ENCODE measurements at places on chromosomes 6 and 20.
A peak's percentile ranks its signal among the peaks of the same experiment; 100 is the strongest.

DNA sequence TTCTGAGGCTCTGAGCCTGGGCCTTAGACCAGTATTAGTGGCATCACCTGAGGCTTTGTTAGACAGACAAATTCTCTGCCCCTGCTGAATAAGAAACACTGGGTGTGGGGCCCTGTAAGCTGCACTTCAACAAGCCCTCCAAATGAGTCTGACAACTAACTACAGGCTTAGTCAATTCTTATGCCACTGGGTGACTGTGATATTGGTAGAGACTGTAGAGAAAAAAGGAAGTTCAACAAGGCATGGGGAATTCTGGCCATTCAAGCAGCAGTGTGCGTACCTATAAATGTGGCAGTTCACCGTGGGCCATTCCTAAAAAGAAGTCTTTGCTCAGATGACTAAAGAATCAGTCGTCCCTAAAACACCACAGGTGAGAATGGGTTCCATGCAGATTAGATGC, 82.7 kb downstream of the MDN1 start:
- DNase-seq, result peak; percentile 2

DNA sequence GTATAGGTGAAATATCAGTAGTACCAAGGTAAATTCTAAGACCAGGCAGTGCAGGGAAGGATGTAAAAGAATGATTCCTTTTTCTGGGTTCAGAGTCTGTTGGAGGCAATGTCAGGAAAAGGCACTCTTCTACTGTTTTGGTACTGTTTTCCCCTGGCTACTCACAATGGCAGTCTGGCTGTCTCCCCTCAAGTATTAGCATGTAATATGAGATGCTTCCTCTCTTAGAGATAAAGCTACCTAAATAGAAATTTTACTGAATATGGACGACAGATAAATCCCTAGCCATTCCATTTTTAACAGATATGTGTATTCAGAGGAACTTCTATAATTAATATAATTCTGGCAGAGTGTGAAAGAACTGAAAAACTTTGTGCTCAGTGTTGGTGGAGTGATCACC, 3.5 kb downstream of the RNF8 start:
- no peak for DNase-seq

GRCh38 chr6:30836957-30837356, 47.4 kb upstream of the DDR1 start:
- DNase-seq, result no peak

DNA sequence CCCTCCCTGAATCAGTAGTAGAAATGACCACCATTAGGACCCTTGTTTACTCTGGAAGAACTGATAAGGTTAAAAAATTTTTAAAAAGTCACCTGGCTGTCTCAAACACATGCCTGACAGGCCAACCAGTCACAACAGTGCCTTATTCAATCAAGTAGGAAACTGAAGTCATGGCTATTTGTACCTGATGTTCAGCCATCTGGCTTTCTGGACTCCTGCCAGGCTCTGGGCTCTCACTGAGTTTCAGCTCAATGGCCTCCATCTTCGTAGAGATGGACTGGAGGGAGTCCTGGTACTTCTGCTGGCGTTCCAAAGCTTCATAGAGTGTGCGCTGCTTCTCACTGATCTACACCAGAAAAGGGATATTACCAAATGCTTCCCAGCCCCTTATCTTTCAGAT, 343.8 kb downstream of the SYNE1 start:
- DNase-seq, result no peak

GRCh38 chr6:129609635-129610034, 100.3 kb downstream of the ARHGAP18 start:
- DNase-seq, result no peak

GRCh38 chr6:1958257-1958656, 287.1 kb downstream of the GMDS start:
- DNase-seq, result peak; percentile 57

DNA sequence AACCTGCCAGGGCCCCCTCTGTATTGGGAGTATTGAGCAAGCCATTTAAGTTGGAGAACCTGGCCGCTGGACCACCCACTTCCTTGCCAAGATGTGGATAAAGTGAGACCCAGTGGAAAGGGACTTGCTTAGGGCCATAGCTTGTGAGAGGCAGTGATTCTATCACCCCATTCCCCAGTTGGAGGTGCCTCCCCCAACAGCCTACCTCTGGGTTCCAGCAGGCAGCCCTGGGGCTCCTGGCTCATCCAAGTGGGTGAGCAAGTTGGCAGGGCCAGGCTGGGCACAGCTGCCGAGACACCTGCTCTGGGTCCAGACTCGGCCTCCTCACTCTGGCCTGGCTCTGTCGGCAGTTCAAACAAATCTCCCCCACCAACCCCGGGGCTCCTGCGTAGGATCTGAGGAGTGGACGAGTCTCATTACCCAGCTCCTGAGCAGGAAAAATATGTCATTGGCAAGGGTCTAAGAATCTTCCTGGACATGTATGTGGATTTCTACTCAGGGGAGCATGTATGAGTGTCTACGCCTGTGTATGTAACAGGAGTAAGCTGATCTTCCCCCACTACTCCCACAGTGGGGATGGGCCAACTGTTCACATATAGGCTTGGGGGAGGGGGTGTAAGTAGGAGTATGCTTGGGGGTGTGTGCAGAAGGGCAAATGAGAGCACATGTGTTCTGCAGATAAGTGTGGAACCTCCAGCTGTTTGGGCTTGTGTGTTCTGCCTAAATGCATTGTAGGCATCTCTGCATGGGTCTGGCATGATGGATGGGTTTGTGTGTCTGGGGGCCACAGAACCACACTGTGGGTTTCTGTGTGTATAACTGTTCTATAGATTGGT, 1.9 kb downstream of the ID1 start:
- DNase-seq, result no peak

- no peak for DNase-seq
These were observed 13.3 kb upstream of the DNAJC5 start for GRCh38 chr20:63881451-63882226.

- DNase-seq, result no peak
These were observed 30.3 kb downstream of the HACE1 start for GRCh38 chr6:104829183-104829958.

GRCh38 chr20:9258901-9259300, 190.0 kb downstream of the PLCB4 start:
- DNase-seq, result peak; percentile 11

- DNase-seq, result no peak
These were observed 98.6 kb upstream of the RIN2 start for GRCh38 chr20:19659448-19659847.

DNA sequence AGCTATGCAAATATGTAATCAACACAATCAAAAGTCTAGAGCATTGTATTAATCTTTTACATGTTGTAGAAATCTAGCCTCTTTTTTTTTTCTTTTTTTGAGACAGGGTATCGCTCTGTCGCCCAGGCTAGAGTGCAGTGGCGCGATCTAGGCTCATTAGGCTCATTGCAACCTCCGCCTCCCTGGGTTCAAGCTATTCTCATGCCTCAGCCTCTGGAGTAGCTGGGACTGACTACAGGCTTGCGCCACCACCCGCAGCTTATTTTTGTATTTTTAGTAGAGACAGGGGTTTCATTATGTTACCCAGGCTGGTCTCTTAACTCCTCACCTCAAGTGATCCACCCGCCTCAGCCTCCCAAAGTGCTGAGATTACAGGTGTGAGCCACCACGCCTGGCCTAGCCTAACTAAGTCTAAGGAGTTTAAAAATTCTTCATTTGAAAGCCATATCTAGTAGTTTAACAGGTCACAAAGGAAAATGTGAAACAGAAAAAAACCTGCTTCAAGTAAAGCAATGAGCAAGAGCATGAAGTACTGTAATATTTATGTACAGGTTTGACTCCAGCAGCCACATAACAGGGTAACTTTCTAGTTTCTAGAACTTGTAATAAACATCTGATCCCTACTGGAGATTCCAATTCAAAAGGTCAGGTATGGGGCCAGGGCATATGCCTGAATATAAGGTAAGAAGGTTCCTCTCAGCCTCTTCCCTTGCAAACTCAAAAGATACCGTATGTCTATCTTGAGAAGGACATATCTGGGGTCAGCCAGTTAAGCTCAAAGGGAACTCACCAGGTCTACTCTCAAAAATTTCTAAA, 4.4 kb downstream of the CPNE1 start:
- no peak for DNase-seq

DNA sequence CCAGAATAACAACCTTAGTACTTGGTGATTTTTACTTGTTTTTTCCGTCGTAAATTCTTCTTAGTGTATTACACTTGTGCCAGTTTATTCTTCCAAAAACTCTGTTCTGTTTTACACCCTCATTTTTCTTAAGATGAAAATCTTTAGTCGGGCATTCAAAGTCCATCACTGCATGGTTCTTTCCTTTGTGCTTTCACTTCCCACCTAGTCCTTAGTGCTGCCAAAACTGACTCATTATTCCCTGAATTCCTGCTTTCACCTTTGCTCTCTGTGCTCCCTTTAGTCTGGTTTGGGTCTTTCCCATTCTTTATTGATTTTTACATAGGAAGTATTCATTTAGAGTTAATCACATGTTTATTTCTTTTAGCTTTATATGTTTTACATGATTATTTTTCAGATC, 3.3 kb downstream of the TRMT11 start:
- no peak for DNase-seq

DNA sequence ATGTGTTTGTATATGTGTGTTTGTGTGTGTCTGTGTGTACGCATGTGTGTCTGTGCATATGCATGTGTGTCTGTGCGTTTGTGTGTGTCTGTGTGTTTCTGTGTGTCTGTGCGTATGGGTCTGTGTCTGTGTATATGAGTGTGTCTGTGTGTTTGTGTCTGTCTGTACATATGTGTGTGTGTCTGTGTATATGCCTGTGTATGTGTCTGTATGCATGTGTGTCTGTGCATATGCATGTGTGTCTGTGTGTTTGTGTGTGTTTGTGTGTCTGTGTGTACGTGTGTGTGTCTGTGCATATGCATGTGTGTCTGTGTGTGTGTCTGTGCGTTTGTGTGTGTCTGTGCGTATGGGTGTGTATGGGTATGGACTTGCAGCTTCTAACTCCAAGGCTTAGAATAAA, 174.0 kb upstream of the NOX3 start:
- DNase-seq, result no peak

GRCh38 chr6:158445426-158446085, 114.3 kb upstream of the TMEM181 start:
- DNase-seq, result no peak

GRCh38 chr6:114762145-114762544, 419.3 kb upstream of the HS3ST5 start:
- DNase-seq, result no peak

- no peak for DNase-seq
These were observed 21.7 kb upstream of the TAGAP start for GRCh38 chr6:159066483-159066882.

DNA sequence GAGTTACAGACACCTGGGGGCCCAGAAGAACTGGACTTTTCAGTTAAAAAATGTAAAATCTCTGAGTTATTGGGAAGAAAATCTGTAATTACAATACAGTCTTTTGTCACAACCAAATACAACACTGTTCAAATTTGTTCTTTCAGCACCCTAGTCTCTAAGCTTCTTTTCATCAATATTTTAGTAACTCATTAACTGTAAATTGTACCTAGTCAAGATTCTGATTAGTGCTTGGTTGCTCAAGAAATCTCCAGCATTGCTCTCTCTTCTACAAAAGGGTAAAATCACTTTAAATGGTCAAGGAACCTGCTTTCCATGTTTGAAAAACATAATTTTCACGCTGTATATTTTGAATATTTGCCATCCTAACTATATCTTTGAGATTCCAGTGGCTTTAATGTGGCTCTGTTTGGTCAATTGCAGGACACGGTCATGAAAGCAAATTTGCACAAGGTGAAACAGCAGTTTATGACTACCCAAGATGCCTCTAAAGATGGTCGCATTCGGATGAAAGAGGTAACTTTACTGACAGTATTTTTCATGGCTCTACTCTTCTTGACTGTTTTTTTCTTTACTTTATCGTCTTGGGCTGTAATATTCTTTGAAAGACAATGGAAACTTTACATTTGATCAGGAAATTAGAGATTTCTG, 9.2 kb downstream of the SCGN start:
- DNase-seq, result no peak

GRCh38 chr6:87102151-87102621, 7.3 kb upstream of the CGA start:
- DNase-seq, result peak; percentile 74

- no peak for DNase-seq
These were observed 80.6 kb upstream of the PREP start for GRCh38 chr6:105483492-105483891.

DNA sequence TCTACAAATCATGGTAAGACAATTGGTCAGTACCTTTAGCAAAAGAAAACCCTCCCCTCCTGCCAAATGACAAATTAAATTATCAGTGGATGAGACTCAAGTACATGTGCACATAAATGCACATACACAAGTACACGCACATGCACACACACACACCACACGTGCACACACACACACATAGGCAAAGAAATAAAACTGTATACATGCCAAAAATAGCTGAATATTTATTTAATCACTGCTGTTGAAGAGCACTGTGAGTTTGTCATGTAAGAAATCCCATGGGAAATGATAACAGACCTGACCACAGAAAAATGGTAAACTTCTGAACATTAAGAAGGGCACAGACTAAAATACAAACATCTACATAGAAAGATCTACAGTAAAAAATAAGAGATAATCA, 46.6 kb upstream of the TNFAIP3 start:
- no peak for DNase-seq

- no peak for DNase-seq
These were observed 3.2 kb upstream of the TREML1 start for GRCh38 chr6:41157323-41157722.

DNA sequence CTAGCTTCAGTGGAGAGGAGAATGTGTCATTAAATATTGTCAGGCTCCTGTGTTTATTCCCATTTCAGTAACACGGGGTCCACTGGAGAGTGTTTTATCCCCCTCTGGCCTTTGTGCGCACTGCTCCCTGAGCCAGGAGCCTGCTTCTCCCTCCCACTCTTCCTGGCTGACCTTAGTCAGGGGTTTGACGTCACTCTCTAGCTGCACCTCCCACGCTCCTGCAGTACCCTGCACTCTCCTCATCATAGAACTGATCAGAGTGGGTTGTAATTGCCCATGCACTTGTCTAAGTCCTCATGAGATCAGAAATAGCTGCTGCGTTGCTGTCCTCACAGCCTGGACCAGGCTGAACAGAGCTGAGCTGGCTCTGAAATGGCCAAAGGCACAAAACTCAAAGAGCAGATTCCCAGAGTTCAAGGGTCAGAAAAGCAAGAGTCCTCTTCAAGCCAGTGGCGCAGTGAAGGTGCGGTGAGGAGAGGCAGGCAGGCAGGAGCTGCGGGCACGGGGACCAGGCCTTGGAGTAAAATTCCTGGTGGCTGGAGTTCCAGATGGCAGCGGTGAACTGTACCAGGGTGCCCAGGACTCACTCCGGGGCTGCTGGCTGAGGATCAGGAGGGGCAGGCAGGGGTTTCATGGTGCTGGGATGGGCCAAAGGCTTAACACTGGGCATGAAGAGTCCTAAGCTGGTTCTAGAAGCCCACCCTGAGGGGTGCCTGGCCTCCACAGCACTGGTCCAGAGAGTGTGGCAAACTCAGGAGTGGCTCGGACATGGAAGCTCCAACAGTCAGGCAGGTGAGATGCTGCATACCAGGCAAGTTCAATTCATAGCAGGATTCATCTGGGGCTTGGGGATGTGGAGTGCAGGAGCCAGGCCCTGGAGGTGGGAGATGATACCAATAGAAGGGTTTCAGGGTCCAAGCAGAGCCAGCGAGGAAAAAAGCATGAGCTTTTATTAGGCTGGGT, 170.9 kb downstream of the SCP2D1 start:
- DNase-seq, result no peak
